ENCODE measurements at places on chromosomes 7 and 10.

- DNase-seq = no peak
These were observed 42.0 kb upstream of the TARP start for GRCh38 chr7:38315410-38315809.

- DNase-seq = no peak
These were observed 179.0 kb upstream of the PLPP4 start for GRCh38 chr10:120278069-120278468.

- no peak for DNase-seq
These were observed 1078.9 kb downstream of the NRG3 start for GRCh38 chr10:82953909-82954308.

- DNase-seq = no peak
These were observed 126.8 kb downstream of the WDR37 start for GRCh38 chr10:1183033-1183396.

DNA sequence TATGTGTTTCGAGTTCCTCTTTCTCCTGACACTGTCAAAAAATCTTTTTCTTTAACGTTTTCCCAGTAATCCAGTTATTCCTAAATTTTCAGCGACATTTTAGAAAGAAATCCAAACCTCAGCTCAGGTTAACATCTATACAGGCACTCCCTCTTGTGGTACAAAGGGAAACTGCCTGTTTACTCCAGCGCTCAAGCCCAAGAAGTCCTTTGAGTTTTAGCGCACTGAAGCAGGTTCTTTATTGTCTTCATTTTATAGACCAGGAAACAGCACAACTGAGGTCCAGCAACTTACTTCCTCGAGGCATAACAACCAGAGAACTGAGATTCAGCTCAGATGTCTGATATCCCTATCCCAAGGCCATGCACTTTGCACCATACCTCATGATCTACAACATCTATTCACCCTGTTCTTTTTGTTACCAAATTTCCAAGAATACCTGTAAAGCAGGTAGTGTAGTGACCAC, 287.2 kb upstream of the MKLN1 start:
- no peak for DNase-seq
